ENCODE measurements at places on chromosomes 7 and 10. TPM values are rescaled to one million over a fixed set of nuclear protein-coding genes. Genes with fewer than 3 reads are reported as not detected.

ASZ1 gene
- 0.06 TPM for polyA plus RNA-seq

- no peak for DNase-seq
These were observed 594.9 kb downstream of the REEP3 start for GRCh38 chr10:64115908-64116643.

GRCh38 chr10:106910666-106911065 is 253.8 kb downstream of the SORCS1 start:
- no peak for DNase-seq

- DNase-seq = peak; percentile 22
These were observed 106.0 kb downstream of the GALNT17 start for GRCh38 chr7:71237945-71238344.

DNA sequence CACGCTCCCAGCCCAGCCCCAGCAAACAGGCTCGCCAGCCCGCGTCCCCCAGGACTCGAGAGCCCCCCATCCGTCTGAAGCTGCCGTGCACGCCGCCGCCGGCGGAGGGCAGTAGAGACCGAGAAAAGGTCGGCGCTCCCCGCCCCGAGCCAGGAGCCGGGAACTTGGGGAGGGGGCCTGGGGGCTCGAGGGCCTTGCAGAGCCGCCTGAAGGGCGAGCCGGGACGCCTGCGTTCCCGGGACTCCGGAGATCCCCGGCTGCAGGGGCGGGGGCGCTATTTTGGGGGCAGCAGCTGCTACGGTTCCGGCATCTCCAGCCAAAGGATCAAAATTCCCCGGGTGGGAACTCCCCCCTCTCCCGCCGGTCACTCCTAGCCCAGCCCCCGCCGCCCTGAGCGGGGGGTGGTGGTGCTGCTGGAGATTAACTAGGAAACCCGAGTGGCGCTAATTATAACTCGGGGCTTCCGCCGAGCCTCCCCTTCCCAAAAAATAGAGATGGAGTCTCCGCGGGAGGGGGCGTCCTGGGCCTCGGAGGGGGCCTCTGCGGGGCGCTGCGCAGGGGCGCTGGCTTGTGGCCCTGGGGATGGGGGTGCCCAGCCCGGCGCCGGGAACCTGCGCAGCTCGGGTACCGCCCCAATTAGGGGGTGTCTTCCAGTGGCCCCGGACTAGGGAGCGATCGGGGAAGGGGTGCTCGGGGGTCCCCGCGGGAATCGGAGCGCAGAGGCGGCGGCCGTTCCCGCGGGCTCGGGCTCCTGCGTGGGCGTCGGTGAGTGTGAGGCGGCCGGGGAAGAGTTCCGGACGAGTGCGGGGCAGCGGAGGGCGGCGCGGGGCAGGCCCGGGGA is 608 bp downstream of the ACHE start:
- no peak for DNase-seq

- DNase-seq = no peak
These were observed 180.5 kb upstream of the ASAH2 start for GRCh38 chr10:50431791-50432190.

GRCh38 chr7:35570937-35571336 is 124.0 kb downstream of the HERPUD2 start:
- DNase-seq = no peak

DNA sequence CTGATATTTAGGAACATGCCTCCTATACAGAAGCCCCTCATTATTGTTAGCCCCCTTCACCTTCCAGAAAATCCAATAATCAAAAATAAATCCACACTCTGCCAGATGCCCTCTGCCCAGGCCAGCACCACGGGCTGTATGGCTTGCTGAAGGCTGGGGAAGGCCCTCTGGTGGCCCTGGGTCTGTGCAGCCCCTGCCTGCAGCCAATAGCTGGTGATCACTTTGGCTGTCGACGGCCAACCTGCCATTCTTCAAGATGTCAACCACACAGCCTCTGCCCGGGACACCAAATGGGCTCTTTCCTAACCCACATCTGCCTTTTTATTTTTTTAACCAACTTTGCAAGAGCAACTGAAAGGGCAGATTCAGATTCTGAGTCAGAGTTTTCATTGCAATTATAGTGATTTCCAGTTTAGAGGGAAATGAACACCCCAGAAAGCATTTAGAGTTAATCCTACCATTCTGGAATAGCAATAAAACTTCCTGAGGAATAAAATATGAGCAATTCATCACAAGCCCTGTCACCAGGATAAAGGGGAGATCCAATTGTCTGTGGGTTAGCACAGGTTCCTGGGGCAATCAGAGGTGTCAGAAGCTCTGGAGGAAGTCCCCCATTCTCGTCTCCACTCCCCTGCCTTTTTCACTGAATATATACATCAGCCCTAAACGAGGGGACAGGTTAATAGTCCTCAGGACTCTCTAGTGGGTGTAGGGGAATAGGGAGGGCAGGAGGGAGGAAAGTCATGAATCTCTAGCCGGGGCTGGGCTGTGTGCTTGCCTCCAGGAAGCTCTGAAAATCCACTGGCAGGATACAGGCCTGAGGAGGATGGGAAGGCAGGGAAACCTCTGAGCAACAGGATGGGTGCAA is 211.3 kb downstream of the GRID1 start:
- DNase-seq = no peak

DNA sequence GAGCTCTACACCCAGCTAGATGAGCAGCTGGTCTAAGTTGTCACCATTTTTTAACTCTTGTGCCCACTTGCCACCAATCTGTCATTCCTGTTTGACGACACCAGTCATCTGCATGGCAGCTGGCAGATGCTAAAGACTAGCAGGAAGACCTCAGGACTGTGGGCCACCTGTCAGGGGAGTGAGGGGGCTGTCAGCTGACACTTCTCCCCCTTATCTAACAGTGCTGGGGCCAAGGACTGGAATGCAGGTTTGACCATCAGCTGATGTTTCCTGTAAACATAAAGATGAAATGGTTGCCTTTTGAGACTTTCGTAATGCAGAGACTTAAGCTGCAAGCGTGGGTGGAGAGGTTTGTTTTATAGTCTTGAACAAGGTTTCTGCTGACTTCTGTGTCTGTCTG is 93.5 kb downstream of the WNT2 start:
- DNase-seq = no peak

SCIN gene
- polyA plus RNA-seq = 82.1 TPM
